Bone marrow (tissue), 2 donors: ENCODE measurements at places on chromosomes 2 and 18.

DNA sequence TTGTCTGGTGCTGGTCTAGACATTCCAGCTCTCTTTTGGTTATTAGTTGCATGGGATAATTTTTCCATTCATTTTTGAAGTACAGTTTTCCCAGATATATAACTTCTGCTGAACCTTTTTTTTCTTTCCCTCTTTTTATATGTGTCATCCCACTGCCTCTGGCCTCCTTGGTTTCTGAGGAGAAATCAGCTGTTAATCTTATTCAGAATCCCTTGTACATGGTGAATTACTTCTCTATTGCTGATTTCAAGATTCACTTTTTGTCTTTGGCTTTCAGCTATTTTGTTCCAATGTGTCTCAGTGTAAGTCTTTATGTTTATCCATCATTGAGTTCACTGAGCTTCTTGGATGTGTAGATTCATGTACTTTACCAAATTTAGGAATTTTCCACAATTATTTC, 99.7 kb downstream of the ARHGEF4 start:
- no peak for DNase-seq

- DNase-seq: no peak
These were observed 242.6 kb downstream of the SLC4A3 start for GRCh38 chr2:219870041-219870440.

DNA sequence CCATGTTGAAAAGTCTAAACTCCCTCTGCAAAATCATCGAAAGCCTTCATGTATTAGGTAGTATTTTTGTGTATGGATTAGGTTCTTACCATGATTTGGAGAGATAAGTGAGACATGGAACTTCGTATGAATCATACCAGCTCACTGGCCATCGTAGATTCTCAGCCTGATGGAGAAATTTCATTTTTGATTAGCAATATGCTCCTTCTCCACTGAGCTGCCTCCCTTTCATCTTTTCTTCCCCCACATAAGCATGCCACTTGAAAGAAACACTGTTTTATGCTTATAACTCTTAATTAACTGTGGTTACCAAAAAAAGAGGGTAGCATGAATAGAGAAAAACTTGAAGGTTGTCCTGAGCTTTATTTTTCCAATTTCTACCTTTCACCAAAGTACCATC, 111.9 kb downstream of the NCK2 start:
- no peak for DNase-seq

- DNase-seq: no peak
These were observed 112.8 kb upstream of the RASGRP3 start for GRCh38 chr2:33363325-33364298.

GRCh38 chr2:11533278-11534070, at the start of gene GREB1:
TSS of gene GREB1 (plus strand) at chr2:11534045. CDS start at chr2:11556615, 22,570 bp downstream.
- no peak for DNase-seq

GRCh38 chr2:207328944-207329386, 163.2 kb upstream of the KLF7 start:
- DNase-seq: no peak

DNA sequence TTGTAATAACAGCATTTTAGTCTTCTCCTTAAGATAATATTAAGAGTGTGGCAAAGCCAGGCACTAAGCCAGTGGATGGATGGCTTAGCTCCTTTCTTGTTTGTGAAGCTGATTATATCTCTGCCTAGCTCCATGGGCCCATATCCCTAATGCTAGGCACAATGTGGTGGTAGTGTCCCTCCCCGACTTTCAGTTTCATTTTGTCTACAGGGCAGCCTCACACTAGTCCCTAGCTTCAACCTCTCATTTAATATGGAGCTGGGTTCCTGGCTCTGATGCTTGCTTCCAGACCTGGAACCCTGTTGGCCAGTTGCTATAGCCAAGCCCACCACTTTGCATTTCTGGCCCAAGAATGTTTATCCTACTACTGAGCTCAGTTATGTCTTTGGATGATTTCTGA, 437.0 kb upstream of the MEIS1 start:
- DNase-seq: no peak

DNA sequence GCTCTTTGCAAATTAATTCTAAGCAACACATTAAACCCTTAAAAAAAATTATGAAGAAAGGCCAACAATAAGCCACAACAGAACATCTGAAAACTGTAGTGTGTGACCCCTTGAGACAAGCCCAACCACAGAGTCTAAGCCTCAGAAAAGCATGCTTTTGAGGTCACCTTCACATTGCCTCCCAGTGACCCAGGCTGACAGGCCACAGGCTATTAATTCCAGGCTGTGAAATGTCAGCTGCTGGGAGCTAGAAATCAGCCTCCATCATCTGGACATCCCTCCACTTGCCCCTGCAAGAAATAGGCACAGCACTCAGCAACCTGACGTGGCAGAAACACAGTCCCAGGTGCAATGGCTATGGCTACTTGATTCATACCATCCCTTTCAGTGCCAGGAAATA, 179.4 kb upstream of the ZFP36L2 start:
- no peak for DNase-seq

- no peak for DNase-seq
These were observed 57.8 kb upstream of the OTOF start for GRCh38 chr2:26535663-26536275.

GRCh38 chr18:46040747-46041104, 31.3 kb downstream of the PSTPIP2 start:
- DNase-seq: no peak

DNA sequence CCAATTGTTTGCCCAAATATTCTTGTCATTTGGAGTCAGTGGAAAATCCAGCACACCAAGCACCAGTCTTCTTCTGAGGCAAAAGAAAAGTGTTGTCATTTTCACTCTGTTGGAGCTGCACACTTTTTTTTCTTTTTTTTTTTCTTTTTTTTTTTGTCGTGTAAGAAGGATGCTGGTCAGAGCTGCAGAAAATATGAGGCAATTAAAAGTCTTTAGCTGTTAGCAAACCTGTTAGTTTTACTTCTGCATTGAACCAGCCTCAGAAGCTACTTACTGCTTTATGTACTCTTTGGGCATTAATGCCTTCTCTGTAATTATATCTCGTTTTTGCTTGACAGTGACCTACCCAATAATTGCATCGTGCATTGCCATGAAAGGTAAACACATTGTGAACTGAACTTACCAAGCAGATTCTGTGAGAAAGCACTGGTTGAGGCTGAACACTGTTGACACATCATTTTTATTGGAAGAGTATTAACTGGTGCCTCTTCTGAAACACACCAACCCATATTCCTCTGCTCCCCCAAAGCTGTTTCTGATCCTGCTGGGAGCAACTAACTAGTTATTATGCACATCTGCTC, 165.4 kb downstream of the CAPN13 start:
- no peak for DNase-seq

GRCh38 chr2:212970132-212970531, 181.3 kb downstream of the IKZF2 start:
- no peak for DNase-seq

- DNase-seq: no peak
These were observed 290.4 kb upstream of the POU3F3 start for GRCh38 chr2:104563398-104563996.

- no peak for DNase-seq
These were observed 298.4 kb downstream of the NDUFA10 start for GRCh38 chr2:239726631-239727181.

DNA sequence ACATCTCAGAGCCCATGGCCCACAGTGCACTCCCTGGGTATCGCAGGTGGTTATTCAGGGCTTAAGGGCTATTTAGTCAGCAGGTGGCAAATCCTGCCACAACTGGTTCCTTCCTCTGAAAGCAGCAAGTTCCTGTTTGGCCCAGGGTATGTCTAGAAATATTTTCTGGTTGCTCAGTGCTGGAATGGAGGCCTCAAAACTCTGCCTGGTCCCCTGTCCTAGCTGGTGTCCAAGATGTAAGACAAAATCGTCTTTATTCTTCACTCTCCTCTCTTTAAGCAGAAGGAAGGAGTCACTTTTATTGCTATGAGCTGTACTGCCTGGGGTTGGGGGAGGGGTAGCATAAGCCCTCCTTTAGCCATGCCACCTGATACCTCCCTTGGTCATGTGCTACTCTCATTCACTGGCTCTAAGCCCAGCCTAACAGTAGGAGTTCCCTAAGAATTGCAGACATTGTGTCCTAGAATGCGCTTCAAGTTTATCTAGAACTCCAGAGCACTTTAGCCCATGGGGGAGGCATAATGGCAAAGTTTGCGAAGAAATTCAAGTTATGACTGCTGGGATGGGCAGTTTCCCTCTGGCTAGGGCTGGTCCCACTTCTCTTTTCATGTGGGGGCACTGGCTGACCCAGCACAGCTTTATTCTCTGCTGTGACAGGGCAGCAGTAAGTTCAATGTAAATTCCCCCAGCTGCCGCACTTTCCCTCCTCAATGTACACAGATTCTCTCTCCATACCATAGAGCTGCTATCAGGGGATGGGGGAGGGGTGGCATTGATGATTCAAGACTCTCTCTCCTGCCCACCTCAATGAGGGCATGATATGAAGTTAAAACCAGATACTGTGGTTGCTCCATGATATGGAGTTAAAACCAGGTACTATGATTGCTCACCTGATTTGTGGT, 27.1 kb upstream of the CWC22 start:
- no peak for DNase-seq

DNA sequence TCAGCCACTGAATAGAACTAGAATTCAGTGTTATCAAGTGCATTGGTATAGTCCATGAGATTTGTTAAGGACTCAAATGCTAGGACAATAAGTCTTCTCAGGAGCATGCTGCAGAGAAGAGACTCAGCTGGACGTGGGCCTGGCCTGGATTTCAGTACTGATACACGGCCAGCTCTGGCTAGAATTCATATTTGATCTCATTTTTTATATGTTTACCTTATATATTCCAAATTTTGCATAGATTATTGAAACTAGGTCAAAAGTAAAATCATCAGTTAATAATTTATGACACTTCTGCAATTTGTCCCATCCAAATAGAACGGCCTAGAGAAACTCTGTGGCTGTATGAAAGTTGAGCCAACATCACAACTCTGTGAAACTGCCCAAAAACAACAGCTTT, 262.0 kb downstream of the DLGAP1 start:
- no peak for DNase-seq

- no peak for DNase-seq
These were observed 54.0 kb downstream of the GATA6 start for GRCh38 chr18:22223254-22223964.

DNA sequence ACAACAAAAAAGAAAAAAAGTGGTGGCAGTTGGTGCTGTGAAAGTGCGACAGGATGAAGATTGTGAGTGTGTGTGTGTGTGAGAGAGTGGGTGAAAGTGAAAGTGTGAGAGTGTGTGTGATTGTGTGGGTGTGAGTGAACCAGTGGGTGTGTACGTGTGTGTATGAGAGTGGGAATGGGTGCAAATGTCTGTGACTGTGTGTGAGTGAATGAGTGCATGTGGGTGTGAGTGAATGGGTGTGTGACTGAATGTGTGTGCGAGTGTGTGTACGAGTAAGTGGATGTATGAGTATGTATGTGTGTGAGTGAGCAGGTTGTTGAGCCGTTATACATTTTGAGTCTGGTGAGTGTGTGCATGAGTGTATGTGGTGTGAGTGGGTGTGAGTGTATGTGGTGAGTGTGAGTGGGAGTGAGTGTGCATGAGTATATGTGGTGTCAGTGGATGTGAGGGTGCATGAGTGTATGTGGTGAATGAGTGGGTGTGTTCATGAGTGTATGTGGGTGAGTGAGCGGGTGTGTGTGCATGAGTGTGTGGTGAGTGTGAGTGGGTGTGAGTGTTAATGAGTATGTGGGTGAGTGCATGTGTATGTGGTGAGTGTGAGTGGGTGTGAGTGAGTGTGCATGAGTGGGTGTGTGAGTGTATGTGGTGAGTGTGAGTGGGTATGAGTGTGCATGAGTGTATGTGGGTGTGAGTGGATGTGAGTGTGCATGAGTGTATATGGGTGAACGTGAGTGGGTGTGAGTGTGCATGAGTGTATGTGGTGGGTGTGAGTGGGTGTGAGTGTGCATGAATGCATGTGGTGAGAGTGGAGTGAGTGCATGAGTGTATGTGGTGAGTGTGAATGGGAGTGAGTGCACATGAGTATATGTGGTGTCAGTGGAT, 69.3 kb upstream of the HPCAL1 start:
- DNase-seq: no peak

GRCh38 chr18:7517852-7518251, 49.3 kb upstream of the PTPRM start:
- DNase-seq: no peak

DNA sequence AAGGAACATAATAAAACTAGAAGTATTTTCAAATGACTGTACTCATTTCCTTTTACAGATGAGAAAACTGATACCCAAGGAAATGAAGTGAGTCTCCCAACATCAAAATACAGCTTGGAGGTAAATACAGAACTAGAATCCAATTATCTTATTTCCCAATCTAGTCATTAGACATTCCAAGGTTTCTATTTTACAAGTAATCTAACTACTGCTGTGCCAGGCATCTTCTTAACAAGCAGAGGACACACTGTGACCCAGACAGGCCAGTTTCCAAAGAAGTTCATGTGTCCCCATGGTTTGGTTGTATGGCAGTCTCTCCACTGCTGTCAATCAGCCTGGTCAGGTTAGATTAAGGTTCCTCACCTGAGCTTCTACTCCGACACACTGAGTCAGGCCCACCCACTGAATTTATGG, 143.5 kb downstream of the THADA start:
- DNase-seq: no peak

DNA sequence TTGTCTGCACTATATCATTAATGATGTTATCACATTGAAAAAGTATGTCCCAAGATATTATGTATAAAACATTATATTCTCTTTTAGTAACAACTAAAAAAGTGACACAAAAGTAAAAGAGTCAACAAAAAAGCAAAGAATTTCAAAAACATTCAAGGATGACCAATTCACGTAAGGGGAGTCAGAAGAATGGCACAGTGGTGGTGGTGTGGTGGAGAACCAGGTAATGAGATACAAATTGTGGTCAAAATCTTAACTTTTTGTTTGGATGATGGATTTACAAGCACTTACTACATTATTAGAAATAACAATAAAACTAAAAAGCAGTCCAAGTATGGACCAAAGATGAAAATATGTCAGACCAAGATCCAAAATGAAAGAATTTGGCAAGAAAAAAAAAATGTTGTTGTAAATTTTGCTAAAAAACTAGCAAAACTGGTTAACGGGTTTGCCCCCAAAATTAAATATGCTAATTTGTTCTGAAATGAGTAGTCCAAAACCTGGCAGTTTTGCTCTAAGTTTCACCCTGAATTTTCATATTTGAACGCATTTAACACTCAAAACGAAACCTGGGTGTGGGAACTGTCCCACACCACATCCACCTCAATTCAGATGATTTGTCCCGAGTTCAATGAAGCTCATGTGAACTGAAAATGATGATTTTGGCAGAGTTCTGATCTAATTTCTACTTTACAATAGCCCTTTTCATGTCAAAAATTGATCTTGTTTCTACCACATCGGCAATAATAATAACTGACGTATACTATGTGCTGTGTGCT, 135.8 kb downstream of the IKZF2 start:
- no peak for DNase-seq

DNA sequence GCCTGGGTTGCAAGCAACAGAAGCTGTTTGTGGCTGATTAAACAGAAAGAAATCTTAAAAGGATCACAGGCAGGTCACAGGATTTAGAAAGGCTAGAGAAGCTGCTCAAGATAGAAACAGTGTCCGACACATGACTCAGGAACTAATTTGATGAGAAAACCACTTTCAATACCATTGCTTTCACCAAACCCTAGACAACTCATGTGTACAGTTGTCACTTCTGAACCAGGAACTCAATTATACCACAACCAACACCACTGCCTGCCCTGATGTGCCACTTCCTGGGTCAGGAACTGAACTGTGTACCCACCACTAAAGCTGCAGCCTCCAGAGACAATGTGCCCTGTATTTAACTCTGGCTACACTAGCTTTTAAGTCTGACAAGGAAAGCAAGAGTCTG, 56.0 kb downstream of the TMEM247 start:
- no peak for DNase-seq
